ENCODE measurements at places on chromosomes 2 and 18. TPM values are rescaled to one million over a fixed set of nuclear protein-coding genes. Genes with fewer than 3 reads are reported as not detected.

GAL3ST2 gene
- 3.9 TPM for total RNA-seq

SEH1L gene
- 98.3 TPM for total RNA-seq

TSN gene
- total RNA-seq = 70.4 TPM

RAB27B gene
- 12.7 TPM for total RNA-seq

TFPI gene
- total RNA-seq = 35.5 TPM

KCNE4 gene
- total RNA-seq = not detected

NR4A2 gene
- total RNA-seq = 2.3 TPM

SLC4A5 gene
- 1.2 TPM for total RNA-seq

GRCh38 chr2:212912445-212913103 lies 238.8 kb downstream of the IKZF2 start:
- peak; percentile 94 for DNase-seq

DNA sequence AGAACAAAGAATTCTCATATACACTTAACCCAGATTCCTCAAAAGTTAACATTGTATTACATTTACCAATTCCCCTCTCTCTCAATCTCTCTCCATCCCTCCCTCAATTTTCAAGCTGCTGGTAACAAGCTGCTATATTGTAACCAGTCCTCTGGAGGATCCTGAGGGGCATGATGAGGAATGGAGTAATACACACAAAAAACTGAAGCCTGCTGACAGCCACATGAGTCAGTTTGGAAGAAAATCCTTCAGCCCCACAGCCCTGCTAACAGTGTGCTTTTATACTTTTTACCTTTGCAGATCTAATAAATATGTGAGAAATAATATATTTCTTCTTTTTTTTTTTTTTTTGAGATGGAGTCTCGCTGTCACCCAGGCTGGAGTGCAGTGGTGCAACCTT lies 165.7 kb upstream of the RAB12 start:
- DNase-seq = no peak

DNA sequence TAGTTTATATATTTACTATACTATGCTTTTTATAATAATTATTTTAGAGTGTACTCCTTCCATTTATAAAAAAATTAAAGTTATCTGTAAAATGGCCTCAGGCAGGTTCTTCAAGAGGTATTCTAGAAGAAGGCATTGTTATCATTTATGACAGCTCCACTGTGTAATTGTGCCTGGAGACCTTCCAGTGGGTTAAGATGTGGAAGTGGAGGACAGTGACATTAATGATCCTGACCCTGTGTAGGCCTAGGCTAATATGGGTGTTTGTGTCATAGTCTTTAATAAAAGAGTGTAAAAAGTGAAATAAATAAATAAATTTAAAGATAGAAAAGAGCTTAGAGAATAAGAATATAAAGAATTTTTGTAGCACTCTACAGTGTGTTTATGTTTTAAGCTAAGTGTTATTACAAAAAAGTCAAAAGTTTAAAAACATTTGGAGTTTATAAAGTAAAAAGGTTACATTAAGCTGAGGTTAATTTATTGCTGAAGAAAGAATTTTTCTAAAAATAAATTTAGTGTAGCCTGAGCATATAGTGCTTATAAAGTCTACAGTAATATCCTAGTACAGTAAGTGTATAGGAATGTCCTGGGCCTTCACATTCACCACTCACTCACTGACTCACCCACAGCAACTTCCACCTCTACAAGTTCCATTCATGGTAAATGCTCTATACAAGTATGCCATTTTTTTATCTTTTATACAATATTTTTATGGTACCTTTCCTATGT lies 190.0 kb upstream of the SESTD1 start:
- DNase-seq = peak; percentile 40

- DNase-seq = no peak
These were observed 175.1 kb upstream of the ID2 start for GRCh38 chr2:8506746-8507145.

- DNase-seq = peak; percentile 58
These were observed 6.2 kb downstream of the MAL start for GRCh38 chr2:95031726-95032116.

GRCh38 chr2:143333168-143333791 lies 204.1 kb downstream of the ARHGAP15 start:
- DNase-seq = no peak

- DNase-seq = no peak
These were observed 102.4 kb upstream of the MGAT4A start for GRCh38 chr2:98833172-98833916.

GRCh38 chr2:104769096-104769495 lies 84.8 kb upstream of the POU3F3 start:
- DNase-seq = no peak

DNA sequence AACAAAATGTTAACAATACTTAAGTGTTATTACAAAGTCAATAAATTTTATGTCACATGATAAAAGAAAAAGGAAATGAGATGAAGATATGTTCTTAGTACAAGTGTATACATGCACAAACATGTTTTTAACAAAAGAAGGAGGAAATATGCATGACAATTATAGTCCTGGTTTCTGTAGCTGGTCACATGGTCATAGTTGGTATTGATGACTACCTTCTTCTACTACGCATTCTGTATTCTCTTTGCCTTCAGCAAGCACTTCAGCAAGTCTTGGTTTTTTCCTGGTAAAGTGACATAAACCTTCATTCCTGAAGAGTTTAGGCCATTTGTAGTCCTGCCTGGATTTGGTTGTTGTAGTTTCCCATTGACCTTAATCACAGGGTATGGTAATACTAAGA lies 121.3 kb upstream of the SYT4 start:
- no peak for DNase-seq

- no peak for DNase-seq
These were observed 44.4 kb upstream of the NRP2 start for GRCh38 chr2:205637779-205638503.

DNA sequence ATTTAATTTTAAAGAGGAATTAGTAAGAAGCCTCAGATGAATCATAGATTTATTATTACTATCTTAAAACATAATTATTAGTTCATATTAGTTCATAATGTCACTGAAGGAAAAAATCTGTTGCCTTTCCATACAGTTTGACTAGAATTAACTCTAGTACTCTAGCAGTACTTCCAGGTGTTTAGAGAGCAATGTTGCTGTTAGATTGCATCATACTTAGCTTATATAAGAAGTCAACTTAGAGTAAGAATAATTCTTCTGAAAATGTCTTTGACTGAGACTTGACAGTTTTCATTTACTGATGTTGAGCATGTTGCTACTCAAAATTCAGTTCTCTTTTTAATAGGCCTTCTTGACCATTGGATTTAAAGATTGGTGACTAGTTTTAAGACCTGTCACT lies 4.7 kb downstream of the RAB3GAP1 start:
- peak; percentile 34 for DNase-seq

DNA sequence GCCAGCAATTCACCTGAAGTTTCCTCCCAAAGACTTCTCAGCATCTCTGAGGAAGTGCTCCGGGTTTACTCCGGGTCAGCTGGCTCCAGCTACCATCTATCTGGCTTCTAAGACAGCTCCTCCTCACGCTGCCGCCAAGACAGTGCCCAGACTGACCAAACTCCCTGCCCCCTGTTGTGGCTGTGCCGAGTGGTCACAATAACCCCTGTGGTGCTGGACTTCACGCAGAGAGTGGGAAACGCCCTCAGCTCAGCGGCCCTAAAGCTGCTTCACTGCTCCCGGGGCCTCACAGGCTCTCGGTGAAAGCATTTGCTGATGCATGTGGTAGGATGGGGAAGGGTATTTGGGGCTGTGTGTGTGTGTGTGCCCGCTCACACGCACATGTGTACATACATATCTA lies 154.8 kb upstream of the ZNF236 start:
- DNase-seq = no peak

GRCh38 chr2:44946372-44947027 lies 5.0 kb downstream of the SIX3 start:
- DNase-seq = no peak

DNA sequence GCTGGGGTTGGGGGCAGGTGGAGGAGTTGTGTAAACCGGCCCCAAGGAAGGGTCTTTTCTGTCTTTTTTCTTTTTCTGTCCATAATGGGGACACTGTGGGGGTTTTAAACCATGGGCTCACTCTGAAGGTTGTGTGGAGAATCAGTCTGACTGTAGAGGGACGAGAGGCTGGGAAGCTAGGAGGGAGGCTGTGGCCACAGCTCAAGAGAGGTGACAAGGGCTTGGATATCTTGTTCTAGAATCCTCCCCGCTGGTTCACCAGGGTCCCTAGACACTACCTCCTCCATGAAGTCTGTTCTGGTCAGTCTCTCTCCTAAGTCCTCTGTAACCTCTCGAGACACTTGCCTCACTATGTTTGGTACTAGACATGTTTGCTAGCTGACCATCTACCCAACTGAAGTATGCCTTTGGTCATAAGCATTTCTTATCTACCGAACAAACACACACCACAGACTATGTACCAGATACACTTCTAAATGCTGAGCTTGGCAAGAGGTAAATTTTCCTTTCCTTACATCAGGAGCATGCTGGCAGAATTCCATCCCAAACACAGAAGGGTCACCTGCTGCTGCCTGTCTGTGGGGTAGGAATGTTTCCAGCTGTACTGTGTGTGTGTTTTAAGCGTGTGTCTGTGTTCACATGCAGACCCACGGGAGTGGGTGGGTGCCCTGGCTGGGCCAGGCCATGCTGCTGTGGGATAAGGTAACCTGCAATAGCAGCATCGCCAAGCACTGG lies 69.6 kb upstream of the MGAT4A start:
- DNase-seq = no peak

GRCh38 chr2:191428141-191428540 lies 182.9 kb downstream of the MYO1B start:
- no peak for DNase-seq

DNA sequence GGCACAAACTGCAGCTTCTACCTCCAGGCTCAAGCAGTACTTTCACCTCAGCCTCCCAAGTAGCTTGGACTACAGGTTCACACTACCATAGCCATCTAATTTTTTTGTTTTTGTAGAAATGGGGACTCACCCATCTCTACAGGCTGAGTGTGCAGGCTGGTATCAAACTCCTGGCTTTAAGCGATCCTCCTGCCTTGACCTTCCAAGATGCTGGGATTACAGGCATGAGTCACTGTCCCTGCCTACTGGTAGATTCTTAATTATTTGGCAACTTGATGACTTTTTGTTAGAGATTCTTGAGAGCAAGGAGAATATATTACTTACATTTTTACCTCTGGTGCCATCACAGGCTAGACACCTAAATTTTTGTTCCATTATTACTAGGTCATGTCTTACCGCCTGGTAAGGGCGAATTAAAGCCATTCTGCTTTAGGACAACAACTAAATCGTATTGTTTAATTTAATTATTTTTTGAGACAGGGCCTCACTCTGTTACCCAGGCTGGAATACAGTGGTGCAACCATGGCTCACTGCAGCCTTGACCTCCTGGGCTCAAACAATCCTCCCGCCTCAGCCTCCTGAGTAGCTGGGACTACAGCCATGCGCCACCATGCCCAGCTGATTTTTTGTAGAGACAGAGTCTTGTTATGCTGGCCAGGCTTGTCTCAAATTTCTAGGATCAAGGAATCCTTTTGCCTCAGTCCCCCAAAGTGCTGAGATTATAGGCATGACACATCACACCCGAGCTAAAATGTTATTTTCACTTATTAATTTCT lies 15.7 kb downstream of the DYNC1I2 start:
- no peak for DNase-seq

GRCh38 chr18:46916551-46917107 lies 678 bp downstream of the PIAS2 start:
- no peak for DNase-seq

Data from PC-9 (cell line).